Sciatic nerve (tissue), 2 donors: ENCODE measurements at places on chromosomes 16 and 17.

DNA sequence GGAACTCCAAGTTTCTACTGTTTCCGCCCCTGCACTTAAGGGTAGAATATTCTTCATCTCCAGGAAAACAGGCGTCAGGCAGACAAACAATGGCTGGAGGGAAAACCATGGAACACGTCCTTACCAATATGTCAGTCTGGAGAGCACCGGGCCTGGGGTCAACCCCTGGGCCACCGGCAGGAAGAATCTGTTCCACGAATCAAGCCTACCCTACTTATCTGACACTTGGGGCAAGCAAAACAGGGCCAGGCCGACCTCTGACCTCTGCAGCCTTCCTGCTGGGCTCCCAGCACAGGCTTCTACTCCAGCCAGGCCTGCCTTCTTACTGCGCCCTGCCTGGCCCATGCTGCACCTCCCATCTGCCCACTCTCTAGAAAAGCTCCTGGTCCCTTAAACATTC, 10.1 kb downstream of the VAC14 start:
- DNase-seq = no peak

DNA sequence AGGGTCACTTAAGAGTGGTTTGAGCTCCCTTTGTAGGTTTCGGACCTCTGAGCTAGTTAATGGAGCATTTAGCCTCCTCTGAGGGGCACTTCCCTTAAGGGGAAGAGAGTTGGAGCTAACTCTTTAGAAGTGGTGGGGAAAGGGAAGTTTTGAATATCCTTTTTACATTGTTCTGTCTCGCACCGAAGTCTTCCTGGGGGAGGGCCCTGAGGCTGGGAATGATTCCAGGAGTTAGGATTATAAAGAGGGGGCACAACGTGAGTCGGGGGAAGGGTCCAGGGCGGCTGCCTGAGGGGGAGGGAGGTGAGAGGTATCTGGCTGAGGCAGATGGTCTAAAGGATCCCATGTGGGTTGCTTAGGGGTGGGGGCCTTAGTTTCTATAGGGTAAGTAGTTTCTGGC, 32.3 kb downstream of the SEC14L1 start:
- DNase-seq = no peak

DNA sequence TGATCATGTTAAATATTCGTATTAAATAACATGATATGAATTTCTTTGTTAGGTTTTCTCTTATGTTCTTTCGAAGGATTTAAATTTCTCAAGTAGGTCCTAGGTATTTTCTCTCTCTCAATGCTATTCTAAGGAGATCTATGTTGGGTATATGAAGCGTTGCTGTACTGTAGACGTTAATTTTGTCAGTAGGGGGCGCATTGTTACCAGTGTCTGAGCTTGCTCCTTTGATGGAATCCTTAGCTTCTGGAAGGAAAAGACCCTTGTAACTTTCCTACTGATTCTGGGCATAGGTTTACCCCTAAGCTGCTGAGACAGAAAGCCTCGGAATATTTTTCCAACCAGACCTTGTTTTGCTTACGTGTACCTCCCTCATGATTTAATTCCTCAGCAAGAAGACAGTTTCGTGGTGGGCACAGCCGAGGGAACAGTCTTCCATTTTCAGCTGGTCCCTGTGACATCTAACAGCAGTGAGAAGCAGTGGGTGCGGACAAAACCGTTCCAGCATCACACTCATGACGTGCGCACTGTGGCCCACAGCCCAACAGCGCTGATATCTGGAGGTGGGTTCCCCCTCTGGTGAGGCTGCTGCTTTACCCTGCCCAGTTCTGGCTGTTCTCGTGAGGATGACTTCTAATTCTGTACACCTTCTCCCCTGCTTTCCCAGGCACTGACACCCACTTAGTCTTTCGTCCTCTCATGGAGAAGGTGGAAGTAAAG, 17.9 kb downstream of the UTP4 start:
- no peak for DNase-seq

DNA sequence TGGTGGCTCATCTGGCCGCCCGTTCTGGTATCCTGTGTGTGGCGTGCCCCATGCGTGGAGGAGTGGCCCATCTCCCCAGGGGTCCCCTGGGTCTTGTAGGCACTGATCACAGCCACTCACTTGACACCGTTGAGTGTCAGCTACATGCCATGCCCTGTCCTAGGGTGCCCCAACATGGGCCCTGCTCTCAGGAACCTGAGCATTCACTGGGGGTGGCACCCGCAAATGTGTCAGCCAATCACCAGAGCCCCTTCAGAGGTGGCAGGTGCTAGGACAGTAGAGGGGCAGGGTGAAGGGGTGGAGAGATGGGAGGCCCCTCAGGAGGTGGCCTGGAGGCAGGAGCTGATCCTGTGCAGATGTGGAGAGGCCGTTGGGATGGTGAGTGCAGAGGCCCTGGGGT, 27.8 kb downstream of the CMIP start:
- no peak for DNase-seq

DNA sequence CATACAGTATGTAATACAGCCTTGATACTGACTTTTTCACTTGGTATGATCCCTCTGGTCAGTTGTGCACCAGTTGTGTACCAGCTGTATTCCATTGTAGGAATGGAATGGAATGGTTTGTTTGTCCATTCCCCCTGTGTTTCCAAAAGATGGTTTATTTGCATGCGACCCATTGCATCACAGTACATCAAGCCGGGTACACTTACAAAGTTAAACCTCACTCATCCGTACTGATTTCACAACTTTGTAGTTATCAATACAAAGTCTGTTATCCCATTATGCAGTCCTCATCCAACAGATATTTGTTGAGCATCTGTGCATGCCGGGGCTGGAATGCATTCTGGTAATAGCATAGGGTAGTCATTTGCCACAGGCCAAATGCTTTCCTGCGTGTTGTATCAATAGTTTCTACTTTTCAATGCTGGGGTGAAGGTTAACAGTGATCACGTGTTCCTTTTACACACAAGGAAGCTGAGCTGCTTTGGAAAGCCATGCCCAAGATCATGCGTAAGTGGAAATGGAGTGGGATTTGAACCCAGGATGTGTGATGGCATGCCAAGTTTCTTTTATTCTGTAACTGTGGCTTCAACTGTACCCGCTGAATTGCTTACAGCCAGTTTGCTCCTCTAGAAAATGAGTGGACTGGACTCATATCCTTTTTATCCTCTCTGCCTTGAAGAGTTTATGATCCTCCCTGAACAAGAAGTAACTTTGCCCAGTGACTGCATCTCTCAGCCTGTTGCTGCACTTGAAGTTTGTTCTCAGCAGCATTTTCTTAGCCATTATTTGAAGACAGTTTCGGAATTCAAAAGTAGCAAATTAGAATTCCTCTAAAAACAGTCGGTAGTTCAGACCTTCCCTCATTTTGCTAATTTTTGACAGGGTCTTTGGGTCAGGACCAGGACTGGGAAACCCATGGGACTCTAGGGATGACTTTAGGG, 228.5 kb downstream of the CCDC182 start:
- no peak for DNase-seq

DNA sequence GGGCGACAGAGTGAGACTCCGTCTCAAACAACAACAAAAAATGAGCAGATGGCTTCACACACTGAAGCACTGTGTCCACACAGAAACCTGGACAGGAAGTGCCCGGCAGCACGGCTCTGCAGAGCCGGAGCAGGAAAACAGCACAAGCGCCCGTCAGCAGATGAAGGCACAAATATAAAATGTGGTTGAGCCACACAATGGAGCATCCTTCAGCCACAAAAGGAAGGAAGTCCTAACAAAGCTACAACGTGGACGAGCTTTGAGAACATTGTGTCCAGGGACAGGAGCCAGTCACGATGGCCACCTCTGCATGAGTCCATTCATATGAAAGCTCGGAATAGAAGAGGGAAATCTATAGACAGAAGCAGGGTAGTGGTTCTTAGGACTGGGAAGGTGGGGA, 15.7 kb downstream of the RHBDF2 start:
- no peak for DNase-seq

DNA sequence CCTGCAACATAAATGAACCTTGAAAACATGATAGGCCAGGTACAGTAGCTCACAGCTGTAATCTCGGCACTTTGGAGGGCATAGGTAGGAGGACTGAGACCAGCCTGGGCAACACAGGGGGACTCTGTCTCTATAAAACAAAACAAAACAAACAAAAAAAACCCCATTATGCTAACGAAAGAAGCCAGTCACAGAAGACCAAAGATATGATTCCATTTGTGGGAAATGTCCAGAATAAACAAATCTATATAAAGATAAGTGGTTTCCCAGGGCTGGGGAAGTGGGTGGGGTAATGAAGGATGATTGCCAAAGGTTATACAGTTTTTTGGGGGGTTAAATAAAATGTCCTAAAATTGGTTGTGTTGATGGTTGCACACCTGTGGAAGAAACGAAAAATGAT, 36.5 kb upstream of the SIAH1 start:
- no peak for DNase-seq

GRCh38 chr17:42459801-42460281, 1.2 kb downstream of the ATP6V0A1 start:
- DNase-seq = no peak

- DNase-seq = peak; percentile 91
These were observed at the start of gene DOK4 for GRCh38 chr16:57485916-57486857. TSS of gene DOK4 (minus strand) at chr16:57486493. CDS start at chr16:57479507, 6,986 bp downstream.

DNA sequence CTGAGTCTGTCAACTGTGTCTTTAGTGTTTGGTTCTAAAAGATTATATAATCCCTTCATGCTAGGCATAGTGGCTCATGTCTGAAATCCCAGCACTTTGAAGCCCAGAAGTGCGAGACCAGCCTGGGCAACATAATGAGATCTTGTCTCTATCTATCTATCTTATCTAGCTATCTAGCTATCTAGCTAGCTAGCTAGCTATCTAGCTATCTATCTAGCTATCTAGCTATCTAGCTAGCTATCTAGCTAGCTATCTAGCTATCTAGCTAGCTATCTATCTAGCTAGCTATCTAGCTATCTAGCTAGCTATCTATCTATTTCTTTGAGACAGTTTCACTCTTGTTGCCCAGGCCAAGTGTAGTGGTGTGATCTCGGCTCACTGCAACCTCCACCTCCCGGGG, 43.8 kb downstream of the SPAG9 start:
- no peak for DNase-seq

GRCh38 chr17:78384479-78385175, 6.2 kb downstream of the PGS1 start:
- DNase-seq = no peak

- DNase-seq = no peak
These were observed 17.4 kb downstream of the ADAP2 start for GRCh38 chr17:30939051-30939689.

GRCh38 chr16:63717806-63718205, 1404.1 kb downstream of the CDH11 start:
- no peak for DNase-seq

- peak; percentile 90 for DNase-seq
These were observed 1.5 kb upstream of the GSE1 start for GRCh38 chr16:85611444-85612190.

DNA sequence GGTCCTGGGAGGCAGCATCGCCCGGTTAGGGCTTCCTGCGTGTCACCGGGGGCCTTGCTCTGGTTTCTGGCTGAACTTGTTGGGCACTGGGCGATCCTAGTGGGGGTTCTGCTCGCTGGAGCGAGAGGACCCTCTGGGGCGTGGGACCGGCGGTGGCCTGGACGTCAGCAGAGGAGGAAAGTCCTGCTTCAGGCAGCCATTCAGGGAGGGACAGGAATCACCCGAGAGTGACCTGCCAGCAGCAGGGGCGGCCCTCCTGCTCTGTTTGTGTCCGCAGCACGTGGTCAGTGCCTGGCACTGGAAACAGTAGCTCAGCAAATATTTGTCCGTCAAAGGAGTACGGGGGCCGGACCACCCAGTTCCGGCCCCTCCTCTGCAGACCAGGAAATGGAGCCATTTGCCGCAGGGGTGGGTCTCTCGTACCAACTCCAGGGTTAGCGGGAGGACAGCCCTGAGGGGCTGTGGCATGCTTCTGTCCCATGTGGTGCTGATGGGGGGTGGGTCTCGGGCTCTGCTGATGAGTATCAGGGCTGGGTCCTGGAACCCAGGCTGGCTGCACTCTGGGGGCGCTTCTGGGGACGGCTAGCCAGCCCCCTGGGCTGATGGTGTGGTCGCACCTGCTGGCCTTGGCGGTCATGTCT, 48.3 kb downstream of the BAIAP2 start:
- no peak for DNase-seq

DNA sequence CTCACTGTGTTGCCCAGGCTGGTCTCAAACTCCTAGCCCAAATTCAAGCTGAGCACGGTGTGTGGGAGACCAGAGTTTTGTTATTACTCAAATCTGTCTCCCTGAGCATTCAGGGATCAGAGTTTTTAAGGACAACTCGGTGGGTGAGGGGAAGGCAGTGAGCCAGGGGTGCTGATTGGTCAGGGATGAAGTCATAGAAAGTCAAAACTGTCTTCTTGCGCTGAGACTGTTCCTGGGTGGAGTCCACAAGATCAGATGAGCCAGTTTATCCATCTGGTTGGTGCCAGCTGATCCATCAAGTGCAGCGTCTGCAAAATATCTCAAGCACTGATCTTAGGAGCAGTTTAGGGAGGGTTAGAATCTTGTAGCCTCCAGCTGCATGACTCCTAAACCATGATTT, 346.3 kb downstream of the TMEM114 start:
- DNase-seq = no peak
